SHP77 treated with DMSO at 0.1 percent for 48 hours (cell line): ENCODE measurements at places on chromosomes 11 and 22.
A peak's percentile ranks its signal among the peaks of the same experiment; 100 is the strongest.

- DNase-seq = no peak
Observed at GRCh38 chr22:33401291-33401690, 343.1 kb upstream of the SYN3 start.

DNA sequence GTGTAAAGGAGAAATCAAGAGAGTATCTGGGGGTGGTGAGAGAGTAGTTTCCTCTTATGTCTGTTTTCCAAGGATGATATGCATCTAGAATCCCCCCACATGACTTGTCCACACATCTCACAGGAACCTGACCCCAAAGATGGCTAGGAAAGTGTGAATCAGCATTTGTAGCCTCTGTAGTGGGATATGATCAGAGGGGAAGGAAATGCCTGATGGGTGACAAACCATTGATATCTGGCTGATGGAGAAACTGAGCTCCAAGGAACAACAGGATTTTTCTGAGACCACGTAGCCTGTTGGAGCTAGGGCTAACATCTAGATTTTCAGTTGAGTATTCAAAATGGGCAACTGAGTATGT lies 369.4 kb downstream of the DDX10 start:
- no peak for DNase-seq

- DNase-seq = no peak
Observed at GRCh38 chr11:30889143-30889794, 303.1 kb upstream of the MPPED2 start.

DNA sequence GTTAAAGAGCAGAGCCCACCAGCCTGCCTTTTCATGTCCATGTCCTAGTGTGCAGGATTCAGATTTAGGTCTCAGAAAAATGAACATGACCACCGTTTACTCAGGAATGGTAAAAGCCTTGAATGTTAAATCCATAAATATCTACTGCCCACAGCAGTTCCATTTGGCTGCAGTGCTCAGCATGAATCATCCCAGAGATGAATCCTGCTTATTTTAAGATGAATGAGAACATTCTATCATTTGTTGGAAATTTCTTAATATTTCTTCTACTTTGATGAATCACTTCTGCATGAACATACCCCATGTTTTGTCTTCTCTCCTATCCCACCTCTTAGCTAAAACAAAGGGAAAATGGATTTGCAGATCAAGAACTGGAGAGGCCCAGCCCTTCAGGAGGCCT lies 47.5 kb upstream of the AQP11 start:
- no peak for DNase-seq

- no peak for DNase-seq
Observed at GRCh38 chr22:42912059-42912458, 55.0 kb upstream of the ARFGAP3 start.

GRCh38 chr11:47667135-47667534 lies 24.8 kb upstream of the MTCH2 start:
- DNase-seq = no peak

GRCh38 chr11:94876645-94877442 lies 96.5 kb downstream of the CWC15 start:
- no peak for DNase-seq

DNA sequence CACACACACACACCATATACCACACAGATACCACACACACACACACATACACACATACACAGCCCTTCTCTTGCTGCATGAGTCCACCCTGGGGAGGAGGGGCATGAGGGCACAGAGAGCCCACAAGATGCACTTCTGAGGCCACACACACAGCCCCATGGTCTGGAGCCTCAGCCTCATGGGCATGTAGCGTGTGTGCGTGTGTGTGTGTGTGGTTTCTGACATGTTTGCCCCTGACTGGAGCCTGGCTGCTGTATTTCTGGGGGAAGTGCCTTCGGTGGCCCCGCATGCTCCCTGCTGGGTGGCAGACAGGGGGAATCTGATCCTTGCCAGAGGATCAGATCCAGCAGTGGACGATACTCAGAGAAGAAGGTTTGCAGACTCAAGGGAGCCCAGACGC lies 97.0 kb upstream of the PRR5 start:
- no peak for DNase-seq

DNA sequence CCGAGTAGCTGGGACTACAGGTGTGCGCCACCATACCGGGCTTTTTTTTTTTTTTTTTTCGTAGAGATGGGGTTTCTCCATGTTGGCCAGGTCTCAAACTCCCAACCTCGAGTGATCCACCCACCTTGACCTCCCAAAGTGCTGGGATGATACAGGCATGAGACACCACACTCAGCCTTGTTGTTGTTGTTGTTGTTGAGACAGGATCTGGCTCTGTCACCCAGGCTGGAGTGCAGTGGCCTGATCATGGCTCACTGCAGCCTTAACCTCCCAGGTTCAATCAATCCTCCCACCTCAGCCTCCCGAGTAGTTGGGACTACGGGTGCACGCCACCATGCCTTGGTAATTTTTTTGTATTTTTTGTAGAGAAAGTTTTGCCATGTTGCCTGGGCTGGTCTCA lies 23.4 kb upstream of the CLDN5 start:
- DNase-seq = no peak

DNA sequence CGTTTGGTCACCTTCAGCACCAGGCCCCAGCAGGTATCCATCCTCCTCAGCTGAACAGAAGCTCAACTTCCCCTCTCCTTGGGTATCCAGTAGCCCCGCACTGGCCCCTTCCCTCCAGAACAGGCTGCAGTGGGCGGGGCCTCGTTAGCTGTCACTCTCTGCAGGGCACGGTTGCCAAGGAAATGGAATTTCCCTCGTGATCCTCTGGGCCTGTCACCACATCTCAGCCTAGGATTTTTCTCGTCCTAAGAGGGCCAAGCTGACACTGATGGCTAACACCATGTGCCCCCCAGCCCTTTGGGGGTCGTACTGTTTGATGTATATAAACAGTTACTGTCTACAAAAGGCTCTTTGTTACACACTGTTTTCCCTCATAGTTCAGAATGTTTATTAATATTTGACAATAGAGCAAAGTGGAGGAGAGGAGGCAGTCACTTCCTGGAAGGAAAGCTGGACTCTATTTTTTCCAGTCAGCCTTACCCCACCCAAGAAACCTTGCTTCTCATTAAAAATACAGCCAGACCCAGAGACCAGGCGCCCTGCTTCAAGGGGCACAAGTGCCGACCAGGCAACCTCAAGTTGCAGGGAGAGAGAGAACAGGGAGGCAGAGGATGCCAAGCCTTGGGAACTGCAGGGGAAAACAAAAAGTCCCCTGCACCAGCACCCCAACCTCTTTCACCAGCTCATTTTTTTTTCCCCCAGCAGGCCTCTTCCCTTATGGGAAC lies 44.5 kb downstream of the FEZ1 start:
- DNase-seq = no peak

DNA sequence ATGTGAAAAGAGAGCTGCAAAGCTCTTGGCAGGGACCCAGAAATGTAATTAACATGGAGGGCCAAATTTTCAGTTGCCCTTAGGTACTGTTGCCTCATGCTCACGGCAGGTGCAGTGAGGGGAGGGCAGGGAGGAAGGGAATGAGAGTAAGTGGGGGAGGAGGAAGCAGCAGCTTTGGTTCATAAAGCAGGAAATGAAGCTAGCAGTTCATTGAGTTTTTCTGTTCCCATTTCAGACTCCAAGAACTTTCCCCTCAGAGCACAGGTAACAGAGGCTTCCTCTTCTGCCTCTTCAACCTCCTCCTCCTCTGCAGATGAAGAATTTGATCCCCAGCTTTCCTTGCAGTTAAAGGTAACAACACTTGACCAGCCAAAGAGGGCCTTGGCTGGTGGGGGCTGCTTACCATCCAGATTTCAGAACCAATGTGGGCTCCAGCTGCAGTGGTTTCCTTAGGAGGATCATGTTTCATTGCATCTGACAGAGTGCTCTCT lies 57.9 kb upstream of the PARVA start:
- DNase-seq = peak; percentile 54

DNA sequence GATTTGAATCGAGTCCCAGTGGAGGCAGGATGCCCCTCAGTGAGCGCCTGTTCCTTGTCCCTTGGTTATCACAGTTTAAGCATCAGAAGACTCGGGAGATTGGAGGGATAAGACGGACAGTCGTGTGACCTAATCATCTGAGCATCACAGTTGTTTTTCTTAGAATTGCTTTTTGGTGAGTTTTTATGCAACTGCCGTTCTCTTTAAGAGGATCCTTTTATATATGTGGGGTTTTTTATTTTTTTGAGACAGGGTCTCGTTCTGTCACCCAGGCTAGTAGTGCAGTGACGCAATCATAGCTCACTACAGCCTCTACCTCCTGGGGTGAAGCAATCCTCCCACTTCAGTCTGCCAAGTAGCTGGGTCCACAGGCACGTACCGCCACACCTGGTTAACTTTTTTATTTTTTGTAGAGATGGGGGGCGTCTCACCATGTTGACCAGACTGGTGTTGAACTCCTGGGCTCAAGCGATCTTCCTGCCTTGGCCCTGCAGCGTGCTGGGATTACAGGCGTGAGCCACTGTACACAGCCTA lies 16.5 kb downstream of the NUP50 start:
- DNase-seq = no peak

DNA sequence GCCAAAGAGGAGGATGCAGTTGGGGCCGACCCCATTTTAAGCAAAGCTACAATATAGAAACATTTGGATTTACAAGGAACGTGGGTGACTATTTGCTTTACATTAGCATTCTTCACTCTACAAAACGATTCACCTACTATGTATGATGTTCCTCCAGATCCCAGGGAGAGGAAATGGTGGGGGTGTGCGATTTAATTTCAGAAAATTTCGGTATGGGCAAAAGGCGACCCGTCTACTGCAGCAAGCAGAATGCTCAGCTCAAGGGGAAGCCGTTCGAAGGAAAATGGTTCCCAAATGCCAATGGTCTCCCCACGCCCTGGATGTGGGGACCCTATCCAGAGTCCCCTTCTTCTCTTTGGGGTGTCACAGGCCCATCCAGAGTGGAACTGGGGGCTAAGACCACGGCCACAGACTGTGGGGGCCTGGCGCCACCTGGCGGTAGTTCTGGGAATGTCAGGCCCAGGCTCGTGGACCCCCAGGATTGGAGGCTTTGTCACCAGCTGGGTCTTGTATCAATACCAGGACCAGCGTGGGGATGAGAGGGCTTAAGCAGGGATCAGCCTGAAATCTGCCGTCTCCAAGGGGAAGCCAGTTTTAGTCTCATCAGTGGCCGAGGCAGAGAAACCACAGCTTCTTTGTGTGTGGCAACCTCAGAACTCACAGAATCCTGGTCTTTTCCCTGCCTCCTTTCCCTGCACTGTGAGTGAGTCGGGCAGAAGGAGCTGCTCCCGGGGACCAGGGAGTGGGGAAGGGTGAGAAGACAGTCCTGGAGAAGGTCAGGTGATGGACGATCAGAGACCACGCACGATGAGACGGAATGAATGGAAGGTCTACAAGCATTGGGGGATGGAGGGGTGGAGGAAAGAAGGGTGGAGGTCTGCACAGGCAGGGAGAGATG lies 8.4 kb downstream of the LRRC10B start:
- DNase-seq = no peak
